Activated CD4-positive, alpha-beta T cell treated with anti-CD3 and anti-CD28 coated beads, Interleukin-2, amount 10 ng/mL, durations not matched to agents 7 days and 5 days (primary cell): ENCODE measurements at places on chromosomes 7 and 10.

GRCh38 chr10:30540276-30540675 is 89.3 kb downstream of the LYZL2 start:
- no peak for DNase-seq

DNA sequence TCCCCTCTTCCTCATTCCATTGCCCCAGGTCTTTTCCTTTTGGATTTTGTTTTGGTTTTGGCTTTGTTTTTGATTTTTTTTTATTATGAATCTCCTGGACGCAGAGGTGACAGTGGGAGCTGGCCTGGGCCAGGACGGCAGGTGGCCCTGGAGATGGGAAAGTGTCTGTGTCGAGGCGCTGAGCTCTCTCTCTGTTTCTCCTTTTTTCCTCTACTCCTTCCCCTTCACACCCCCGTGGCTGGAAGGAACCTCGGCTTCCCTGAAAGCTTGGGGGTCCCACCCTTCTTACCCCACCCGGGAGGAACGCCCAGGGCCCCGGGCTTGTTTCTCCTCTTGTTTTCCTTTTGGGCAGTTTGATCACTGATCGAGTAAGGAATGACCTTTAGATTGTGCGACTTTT is 13.2 kb downstream of the TRIM8 start:
- DNase-seq = no peak

DNA sequence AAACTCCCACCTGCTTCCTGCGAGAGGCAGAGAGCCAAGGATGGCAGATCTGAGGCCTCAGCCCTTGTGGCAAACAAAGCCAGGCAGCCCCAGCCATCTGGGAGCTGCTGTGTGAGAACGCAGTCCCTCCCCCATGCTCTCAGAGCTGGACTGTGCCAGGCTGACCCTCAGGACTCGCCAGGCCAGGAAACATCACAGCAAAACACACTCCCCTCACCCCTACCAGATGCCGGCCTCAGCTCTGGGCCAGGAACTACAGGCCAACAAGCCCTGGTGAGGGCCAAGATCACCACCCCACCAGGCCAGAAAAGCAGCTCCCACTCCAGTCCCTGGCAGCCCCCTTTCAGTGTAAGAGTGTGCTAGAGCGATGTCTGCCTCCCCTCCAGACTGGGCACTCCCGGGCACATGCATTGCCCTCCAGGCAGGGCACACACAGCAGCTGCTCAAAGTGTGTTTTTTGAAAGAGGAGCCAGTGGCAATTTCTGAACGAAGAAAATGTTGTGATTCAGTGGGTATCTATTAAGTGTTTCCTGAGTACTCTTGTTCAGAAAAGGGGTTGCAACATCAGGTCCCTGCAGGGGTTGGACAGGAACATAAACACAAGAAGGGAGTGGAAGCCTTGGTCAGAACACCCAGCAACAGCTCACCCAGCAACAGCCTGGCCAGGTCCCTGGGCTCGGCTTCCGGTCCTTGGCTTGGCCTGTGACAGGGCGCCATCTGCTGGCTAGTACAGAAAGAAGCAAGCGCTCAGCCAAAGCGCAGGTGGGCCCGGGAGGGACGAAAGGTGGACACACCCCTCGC is 18.3 kb downstream of the LRRC20 start:
- peak; percentile 89 for DNase-seq

- DNase-seq = no peak
Observed at GRCh38 chr10:73073627-73074026, 23.0 kb downstream of the P4HA1 start.

- no peak for DNase-seq
Observed at GRCh38 chr7:12879139-12879538, 191.7 kb downstream of the ARL4A start.

DNA sequence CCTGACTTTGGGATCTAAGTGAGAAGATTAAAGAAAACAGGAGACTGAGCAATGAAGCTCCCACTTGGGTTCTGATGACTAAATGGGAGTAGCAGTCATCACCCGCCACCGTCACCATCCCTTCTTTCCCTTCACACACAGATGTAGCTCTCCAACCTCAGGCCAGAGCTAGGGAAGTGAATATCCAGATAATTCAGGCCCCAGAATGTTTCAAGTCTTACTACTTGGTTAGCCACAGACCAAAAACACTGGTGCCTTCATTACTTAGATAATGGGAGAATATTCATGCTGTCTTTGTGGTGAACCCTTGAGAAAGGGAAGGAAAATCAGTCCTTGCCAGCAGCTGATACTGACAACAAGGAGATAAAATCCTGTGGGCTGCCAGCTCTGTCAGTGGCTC is 100.7 kb downstream of the OSBPL3 start:
- no peak for DNase-seq
